ENCODE measurements at places on chromosomes 4 and X.

DNA sequence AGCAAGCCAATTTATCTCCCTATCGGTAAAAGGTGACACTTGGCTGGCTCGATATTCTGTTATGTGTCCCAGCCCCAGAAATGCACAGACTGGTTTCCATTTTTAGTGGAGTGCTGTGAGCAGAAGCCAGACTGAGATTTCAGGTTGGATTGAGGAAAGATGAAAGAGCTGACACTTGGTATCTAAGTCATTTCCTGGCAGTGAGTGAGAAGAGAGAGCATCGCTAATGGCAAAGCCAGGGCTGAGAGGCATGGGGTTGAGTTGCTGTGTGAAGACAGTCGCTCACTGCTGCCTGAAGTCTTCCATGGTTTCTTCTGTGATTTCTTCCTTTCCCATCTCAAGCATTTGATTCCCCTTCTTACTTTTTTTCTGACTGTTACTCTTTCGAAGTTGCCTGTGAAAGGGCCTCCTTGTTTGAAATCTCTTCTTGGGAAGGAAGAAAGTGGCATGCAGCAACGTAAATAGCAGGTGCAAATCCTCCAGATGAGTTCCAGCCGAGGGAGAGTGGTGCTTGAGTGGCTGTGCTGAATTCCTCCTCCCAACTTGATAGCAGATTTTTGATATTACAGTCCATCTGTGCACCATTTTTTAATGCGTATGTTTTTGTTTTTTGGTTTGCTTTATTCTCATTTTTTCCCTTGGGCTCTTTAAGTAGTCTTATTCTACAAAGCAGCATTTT lies 109.2 kb upstream of the LIMCH1 start:
- no peak for DNase-seq

GRCh38 chrX:133444952-133445831 lies 29.9 kb upstream of the GPC4 start:
- DNase-seq: no peak

DNA sequence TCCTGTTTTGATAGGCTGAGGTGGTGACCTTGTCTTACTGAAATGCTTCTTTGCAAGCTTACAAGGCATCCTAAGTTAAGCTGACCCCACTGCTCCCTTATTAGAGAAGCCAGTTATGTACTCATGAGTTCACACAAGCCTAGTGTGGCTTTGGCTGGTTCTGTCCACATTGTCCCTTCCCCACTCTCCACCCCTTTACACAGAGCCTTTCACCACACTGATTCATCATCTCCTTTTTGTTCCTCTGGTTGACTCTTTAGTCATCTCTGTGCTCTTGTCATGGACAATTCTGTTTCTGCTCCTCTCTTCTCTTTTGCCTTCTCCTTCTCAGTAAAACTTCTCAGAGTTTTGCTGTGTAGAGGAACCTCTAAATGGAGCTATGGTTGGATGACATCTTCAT lies 4.9 kb downstream of the CHRNA9 start:
- no peak for DNase-seq

GRCh38 chr4:170716868-170717267 lies 627.1 kb upstream of the AADAT start:
- DNase-seq: no peak

DNA sequence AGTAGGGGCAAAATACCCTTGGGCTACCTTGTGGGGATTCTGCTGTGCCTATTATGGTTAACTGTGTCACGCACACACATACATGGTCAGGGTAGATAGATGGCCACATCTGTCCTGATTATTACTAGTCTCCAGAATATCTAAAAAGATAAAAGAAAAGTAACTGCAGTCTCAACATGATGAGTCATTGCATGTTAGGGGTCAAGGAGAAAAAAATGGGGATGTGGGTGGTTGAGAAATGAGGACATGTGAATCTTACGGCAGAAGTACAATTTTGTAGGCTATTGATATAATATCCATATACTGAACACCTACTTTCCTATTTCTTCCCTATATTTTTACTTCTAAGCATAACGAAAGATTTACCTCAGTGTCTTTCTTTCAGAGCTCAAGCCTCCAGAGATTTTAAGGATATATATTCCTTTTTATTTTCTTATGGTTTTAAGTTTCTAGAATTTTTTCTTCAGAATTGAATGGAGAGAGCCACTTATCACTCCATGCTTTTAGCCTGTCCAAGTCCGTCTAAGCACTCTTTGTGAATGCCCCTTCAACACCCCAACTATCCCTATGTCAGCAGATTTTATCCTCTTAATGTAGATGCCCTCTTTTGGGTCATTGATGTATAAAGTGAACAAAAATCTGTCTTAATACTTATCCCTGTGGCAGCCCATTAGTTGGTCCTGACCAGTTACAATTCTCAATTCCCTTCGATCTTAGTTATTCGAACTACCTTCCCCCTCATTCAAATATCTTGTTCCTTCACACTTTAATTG lies 642.2 kb downstream of the IQCM start:
- DNase-seq: no peak

- DNase-seq: no peak
These were observed 25.2 kb downstream of the WDR44 start for GRCh38 chrX:118370921-118371624.

DNA sequence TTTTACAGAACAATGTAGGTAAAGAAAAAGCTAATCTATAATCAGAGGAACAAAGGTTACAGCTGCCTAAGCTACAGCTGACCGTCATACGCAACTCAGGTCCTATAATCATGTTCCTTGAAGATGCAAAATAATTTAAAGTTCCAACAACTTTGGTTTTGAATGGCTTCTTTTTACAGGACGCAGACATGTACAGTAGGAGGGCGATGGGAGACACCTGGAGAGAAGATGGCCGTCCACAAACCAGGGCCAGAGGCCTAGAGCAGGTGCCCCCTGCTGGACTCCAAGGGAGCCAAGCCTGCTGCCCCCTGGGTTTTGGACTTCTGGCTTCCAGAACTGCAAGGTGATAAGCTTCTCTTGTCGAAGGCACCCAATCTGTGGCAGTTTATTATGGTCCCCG lies 10.6 kb downstream of the HGFAC start:
- peak; percentile 24 for DNase-seq

GRCh38 chr4:73172161-73172560 lies 86.4 kb downstream of the ANKRD17 start:
- no peak for DNase-seq
